ENCODE measurements at places on chromosomes 2 and 18. TPM values are rescaled to one million over a fixed set of nuclear protein-coding genes. Genes with fewer than 3 reads are reported as not detected.

DNA sequence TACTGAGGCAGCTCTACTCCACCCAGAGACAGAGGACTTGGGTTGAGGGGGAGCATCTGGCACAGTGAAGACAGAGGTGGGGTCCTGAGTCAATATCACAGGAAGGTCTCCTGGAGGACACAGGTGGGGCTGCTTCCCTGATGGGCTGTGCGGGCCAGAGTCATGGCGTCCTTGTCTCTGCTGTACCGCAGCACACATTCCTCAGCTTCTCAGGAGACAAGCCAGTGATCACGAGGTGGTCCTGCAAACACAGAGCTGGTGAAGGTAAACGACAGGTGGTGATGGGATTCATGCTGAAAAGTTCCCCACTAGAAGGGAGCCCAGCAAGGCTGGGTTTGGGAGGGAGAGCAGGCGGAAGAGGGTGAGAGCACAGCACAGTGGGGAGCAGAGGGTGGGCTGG, 9.7 kb downstream of the TCF23 start:
- no peak for DNase-seq

- DNase-seq: no peak
Measured at GRCh38 chr2:208584378-208584985, 177.9 kb downstream of the PTH2R start.

DNA sequence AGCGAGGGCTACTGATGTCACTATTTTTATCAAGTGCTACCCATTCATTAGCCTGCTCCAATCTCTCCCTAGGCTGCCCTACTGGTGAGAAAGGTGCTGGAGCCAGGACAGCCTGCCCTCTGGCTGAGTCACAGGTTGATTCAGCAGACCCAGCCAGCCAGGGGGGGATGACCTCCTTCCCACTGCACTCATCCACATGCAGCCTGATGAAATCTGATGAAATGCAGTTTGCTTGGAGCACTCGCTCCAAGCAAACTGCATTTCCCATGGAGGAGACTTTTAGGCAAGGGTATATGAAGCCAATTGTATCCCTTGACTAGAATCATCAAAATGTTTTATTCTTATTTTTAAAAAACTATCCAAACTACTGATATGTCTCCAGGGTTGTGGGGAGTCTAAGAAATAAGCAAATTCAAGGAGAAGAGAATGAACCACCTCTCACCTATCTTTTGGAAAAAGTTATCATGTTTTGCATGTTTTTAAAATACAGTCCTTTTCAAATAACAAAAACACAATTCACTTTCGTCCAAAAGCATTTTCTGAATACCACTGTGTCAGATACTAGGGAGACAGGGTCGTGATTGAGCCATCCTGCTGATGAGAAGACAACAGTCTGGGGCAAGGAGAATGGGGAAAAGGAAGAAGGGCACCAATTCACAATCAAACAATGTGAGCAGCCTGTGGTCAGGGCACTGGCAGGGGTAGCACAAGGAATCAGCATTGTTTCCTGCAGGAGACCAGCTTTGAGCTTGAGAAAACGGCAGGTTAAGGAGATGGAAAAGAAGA, 128.3 kb downstream of the AFF3 start:
- no peak for DNase-seq

DNA sequence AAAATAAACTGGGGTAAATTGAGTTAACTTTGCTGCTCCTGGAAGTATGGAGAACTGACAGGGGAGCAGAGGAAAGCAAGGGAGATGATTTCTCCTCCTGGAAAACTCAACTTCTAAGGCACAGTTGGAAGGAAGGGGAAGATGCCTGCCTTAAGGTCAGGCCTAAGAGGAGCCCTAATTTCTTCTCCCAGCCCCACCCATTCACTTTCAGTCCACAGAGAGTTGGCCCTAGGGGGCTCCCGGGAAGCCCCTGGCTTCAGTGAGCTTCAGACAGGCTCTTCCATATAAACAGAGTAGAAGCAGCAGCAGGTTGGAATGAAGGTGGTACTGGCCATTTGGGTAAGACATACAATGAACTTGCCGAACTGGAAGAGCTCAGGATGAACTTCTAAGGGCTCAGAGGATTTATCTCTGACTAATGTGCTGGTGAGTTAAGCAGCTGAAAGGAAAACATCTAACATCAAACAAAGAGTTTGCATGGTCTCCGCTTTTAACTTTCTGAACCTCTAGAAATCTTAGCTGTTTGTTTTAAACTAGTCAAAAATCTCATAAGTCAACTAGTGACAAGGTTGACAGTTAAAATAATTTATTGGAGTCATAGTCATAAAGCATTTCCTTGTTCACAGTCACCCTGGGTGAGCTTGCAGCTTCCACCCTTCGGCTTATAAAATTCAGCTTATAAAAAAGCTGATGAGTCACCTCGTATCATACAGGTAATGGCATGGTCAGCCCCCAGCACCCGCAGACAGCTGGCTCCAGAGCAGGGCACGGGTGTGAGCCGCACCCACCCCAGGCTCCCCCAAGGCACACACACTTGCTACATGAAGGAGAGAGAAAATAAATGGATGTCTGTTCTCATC, 9.8 kb downstream of the MALL start:
- no peak for DNase-seq

Gene ABHD1
- 1.9 TPM for total RNA-seq

GRCh38 chr2:207640661-207641060, 15.5 kb upstream of the METTL21A start:
- DNase-seq: no peak

Gene SERPINB13
- total RNA-seq: not detected

DNA sequence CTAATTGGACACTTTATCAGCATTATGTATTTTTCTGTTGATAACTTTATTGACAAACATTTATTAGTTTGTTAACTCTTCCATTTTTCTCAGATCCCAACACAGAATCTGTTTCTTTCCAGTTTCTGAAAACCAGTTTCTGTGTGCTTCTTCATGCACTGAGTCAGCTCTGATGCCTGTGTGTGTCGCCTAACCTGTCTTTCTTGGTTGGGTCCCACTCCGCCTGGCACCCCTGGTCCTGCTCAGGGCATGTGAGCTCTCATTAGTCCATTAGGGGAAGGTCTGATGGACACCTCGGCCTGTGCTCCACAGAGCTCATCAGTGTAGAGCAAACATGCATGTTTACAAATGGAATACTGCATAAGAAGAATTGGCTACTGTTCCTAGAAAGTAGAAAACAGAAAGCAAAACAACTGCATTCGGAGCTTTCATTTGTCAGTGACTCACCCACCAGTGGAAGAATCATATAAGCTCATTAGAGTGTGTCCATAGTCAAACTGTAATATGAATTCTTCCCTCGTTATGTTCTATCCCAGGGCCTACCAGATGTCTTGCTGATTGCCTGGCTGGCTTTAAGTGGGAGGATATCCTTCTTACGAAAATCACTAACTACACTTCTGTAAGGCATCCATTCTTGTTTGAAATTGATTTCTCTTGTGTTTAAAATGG, 137.7 kb downstream of the SNTG2 start:
- no peak for DNase-seq

DNA sequence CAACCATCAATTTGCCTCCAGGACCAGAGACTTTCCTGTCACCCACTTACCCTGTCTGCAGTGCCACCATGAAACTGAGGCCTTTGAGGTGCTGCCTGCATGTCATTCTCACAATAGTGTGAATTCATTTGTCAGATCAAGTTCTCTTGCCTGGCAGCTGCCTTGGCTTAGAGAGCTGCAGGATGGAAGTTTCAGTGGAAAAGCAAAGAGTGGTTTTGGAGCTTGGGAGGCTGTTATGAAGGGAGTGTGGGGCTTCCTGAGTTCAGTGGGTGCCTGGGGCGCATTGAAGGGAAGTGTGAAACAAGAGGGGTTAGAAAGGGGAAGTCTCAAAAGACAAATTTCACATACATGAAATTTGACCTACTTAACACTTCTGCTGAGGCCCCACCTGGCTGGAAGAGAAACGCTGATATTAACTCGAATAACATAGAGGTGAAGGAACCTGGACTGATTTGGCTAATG, 7.9 kb upstream of the LBH start:
- DNase-seq: no peak

- no peak for DNase-seq
Measured at GRCh38 chr2:117169036-117169765, 645.3 kb upstream of the DDX18 start.

GRCh38 chr2:240213226-240213475, 72.7 kb upstream of the OTOS start:
- no peak for DNase-seq

- no peak for DNase-seq
Measured at GRCh38 chr2:150480241-150480640, 7.2 kb downstream of the RND3 start.

Data from hematopoietic multipotent progenitor cell (in vitro differentiated cells).